ENCODE measurements at places on chromosomes 6 and 20. TPM values are rescaled to one million over a fixed set of nuclear protein-coding genes. Genes with fewer than 3 reads are reported as not detected.

DNA sequence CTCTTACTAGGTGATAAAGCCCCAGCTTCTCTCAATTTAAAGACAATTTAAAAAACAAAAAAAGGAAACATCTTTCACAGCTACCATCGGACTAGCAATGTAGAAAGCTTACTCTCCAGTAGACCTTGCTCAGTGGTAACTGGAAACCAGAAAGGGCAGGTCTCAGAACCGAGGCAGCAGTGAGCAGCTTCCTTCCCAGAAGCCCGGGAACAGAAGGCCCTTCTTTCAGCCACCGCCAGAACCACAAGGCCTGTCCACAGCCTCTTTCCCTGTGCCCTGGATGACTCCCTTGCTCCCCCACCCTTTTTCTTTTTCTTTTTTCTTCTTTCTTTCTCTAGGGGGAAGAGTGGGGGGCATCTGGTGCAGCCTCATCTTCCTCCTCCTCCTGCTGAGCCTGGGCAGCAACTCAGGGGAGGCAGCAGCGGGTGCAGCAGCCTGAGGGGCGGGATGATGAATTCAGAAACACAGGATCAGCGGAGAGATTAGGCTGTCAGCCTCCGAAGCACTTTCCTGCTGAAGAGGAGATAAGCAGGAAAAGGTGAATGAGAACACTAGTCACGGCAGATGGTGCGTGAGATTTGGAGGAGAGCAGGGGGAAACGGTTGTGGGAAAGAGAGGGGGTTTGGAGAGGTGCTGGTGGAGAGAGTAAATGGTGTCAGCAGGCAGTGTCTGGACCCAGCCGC, 158.5 kb downstream of the ID4 start:
- DNase-seq, result peak; percentile 46

DNA sequence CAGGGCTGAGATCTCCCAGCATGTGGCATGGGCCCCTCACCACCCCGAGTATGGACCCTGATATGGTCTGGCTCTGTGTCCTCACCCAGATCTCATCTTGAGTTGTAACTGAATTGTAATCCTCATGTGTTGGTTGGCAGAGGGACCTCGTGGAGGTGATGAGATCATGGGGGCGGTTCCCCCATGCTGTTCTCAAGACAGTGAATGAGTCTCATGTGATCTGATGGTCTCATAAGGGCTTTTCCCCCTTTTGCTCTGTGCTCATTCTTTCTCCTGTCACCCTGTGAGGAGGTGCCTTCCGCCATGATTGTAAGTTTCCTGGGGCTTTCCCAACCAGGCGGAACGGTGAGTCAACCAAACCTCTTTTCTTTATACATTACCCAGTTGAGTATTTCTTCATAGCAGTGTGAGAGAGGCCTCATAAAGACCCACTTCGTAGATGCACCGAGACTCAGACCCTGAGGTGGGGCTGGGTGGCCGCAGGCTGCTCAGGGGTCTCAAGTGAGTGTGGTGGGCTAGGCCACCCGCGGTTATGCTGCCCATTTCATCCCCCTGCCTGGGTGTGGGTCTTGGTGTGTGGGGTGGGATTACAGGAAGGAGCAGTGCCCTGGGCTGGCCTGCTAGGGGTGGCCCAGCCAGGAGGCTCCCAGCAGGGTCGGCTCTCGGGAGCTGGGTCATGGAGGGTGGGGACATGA, 26.2 kb upstream of the GATA5 start:
- DNase-seq, result no peak

DNA sequence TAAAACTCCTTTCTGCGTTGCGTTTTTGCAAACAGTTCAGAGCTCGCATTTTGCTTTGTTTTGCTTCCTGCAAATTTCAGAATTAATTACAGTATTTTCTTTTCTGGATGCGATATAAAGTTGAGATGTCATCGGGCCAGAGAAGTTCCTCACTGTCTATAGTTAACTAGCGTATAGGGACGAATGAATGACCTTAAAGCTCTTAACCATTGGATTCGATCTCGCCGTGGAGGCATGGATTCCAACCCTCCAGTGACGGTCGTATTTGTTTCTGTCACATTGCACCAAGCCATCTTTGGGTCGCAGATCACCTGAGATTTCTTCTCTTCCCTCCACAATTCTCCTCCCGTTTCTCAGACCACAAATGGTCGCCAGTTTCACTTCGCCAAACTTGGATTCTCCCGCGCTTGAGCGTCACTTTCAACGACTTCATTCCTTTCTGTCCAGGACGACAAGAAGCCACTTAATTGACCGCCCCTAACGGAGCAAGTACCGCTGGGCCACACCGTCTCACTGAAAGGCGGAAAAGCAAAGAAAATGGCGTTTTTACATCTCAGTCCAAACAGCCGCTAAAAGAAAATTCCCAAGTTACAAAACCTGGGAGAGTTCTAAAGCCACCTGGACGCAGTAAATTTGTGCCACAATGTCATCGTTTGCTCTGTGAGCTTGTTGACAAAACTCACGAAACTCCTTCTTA, 85.3 kb upstream of the ZNF184 start:
- DNase-seq, result no peak

GRCh38 chr6:130113201-130113710, 94.9 kb downstream of the L3MBTL3 start:
- no peak for DNase-seq

GRCh38 chr20:15857173-15857784, 716.0 kb downstream of the KIF16B start:
- no peak for DNase-seq

DNA sequence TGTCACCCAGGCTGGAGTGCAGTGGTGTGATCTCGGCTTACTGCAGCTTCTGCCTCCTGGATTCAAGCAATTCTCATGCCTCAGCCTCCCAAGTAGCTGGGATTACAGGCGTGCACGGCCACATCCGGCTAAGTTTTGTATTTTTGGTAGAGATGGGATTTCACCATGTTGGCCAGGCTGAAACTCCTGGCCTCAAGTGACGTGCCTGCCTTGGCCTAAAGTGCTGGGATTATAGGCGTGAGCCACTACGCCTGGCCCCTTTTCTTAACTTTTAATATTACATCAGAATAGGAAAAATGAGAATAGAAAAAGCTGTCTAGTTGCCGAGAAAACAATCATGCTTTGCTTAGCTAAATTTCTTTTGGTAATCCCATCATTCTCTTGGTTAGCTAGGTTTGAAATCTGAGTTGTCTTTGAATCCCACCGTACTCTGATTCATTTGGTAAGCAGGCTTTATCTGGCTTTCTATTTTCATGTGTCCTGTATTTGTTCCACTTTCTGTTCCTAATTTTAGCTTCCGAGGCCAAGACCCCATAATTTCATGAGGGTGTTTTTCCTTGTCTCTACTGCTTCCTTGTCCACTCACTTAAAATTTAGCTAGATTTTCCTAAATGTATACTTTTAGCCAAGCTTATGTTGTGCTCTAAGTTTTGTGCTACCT, 83.5 kb downstream of the NCOA3 start:
- no peak for DNase-seq

DNA sequence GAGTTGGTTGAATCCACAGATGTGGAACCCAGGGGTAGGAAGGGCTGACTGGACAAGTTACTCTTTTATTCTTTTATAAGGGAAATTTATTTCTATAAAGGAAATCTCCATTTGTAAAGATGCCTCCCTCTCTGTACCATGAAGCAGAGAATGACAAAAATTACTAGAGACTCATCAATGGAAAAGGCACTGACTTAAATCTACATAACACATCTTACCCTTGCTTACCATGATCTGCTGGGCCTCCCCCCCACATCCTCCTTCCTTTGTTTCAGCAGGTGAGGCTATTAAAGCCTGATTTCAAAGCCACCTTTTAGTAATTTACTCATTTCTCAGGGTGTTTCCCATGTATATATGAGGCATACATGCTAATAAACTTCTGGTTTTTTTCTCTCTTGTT, 130.2 kb upstream of the HDDC2 start:
- no peak for DNase-seq

The CFB gene
- not detected for total RNA-seq
